ENCODE measurements at places on chromosomes 4 and X.

GRCh38 chr4:8040607-8041006 lies 100.9 kb upstream of the AFAP1 start:
- DNase-seq: no peak

- no peak for DNase-seq
These were observed 34.4 kb upstream of the DEFB131A start for GRCh38 chr4:9409793-9410192.

GRCh38 chr4:34492414-34492813 lies 1751.9 kb downstream of the ARAP2 start:
- no peak for DNase-seq

GRCh38 chrX:40084471-40085101 lies 13.2 kb downstream of the BCOR start:
- no peak for DNase-seq

DNA sequence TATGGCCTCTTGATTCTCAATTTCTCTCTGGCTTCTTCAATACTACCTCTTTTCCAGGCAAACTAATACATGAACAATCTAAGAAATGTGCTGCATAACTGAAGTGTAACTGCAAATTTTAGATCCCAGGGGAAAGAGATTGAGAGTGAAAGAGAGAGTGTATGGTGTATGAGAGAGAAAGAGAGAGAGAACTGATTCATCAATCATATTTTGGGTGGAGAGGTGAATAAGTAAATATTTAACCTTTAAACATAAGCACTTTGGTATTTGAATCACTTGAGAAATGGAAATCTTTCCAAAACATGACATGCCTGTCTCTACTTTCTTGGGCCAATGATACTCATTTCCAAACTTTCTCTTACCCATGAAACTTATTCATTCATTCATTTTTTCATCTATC lies 147.2 kb upstream of the DIPK2B start:
- no peak for DNase-seq

GRCh38 chr4:183306811-183307210 lies 13.3 kb downstream of the CLDN22 start:
- no peak for DNase-seq

DNA sequence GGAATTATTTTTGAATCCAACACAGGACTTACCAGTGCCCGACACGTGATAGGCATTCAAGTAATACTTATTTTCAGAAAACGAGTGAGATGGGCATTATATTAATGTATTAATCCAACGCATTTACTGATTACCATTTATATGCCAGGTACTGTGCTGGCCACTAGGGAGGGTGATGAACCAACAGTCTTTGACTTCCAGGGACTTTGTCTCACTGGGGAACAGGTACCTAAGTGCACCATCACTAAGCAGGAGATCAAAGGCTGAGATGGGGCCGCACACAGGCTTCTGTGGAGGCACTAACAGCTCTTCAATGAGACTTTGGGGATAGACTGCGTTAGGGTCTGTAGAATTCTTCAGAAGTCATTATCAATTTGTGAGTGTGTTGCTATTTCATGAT lies 5.7 kb upstream of the TADA2B start:
- no peak for DNase-seq

DNA sequence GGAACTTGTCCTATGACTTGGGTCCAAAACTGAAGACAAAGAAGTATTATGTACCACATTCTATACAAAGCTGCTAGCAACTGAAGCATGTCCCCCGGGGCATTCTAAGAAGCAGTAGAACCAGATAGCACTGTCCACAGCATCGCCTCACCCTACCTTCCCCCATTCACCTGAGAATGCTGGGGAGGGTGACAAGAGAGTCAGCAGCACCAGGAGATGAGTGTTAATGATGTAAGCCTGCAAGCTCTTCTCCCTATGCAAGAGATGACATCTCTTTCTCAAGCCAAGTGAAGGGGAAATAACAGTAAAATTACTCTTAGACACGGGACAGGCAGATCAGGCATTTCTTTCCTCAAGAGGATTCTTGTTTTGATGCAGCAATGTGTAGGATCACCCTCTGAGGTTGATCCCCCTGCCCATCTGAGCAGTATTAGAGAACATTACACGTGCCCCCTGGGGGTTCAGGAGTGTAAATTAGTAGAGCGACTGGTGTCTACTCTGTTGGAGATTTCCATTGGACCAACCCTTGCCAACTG lies 13.9 kb upstream of the TLR1 start:
- no peak for DNase-seq

DNA sequence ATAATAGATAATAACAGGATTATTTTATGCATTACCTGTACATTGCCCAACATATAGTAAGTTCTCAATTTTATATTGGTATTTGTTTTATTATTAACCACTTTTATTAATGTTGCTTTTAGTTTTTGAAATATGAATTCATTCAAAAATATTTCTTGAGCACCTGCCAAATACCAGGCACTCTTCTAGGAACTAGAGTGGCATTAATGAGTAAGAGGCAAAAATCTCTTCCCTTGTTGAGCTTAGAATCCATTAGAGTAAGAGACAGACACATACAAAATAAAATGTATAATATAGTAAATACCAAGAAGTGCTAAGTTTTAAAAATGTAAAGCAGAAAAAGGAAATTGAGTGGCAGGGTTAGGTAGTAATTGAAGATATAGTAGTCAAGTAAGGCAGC lies 45.8 kb downstream of the TET2 start:
- no peak for DNase-seq

GRCh38 chrX:72026341-72027023 lies 105.2 kb downstream of the RTL5 start:
- peak; percentile 60 for DNase-seq

DNA sequence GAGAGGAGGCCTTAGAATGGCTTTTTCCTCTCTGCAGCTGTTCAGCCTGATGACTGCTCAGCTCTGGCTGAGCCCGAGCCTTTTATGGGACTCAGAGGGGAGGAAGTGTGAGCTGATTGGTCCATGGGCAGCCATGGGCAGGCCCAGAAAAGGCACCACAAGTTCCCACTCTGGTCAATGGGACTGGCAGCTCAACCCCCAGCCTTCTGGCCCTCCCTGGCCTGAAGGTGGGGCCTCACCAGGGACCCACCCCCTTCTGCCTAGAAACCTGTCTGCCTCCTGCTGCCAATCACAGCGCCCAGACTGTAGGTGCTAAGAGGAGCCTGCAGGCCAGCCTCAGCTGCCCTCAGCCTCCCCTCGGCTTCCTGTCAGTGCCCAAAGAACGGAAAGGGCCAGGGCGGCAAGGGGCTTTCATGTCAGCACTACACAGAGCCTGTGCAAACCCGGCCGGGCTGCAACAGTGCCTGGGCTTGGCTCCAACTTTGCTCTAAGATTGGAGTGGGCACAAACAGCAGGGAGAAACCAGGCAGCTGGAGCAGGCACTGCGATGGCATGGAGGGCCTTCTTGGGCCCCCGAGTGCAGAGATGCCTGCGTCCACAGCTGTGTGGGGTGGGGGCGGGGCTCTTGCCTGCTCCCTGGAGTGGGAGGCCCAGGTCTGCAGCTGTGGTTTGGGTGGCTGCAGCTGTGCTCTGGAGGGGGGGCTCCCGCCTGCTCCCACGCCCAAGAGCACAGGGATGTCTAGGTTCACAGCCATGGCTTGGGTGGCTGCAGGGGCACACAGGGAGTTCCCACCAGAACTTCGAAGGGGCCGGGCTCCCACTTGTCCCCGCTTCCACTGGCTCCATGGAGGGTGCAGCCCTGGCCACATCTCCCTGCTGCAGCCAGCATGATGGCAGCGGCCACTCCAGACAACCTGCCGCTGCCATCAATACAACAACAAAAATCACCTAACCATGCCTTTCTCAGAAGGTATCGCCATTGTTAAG lies 92.6 kb downstream of the NXF2 start:
- peak; percentile 59 for DNase-seq

DNA sequence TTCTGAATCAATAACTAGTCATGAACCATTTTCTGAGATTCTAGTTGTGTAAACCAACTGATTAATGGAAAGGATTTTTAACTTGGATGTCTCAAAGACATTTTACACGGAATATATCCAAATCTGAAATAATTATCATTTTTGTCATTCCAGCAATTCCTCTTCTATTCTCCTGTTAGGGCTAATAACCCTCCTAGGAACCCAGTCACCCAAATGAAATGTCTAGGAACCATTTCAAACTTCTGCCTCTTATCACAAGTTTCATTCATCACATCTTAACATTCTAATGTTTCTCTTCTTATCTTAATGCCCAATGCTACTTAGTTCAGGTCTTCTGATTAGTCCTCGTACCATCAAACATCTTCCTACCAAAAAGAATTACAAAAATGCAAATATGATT lies 639.8 kb downstream of the DMD start:
- no peak for DNase-seq

GRCh38 chr4:141706445-141706844 lies 70.1 kb downstream of the IL15 start:
- DNase-seq: no peak

- DNase-seq: no peak
These were observed 1.0 kb upstream of the ACSL1 start for GRCh38 chr4:184826691-184827270.

GRCh38 chr4:95507147-95507546 lies 41.6 kb downstream of the UNC5C start:
- DNase-seq: no peak

DNA sequence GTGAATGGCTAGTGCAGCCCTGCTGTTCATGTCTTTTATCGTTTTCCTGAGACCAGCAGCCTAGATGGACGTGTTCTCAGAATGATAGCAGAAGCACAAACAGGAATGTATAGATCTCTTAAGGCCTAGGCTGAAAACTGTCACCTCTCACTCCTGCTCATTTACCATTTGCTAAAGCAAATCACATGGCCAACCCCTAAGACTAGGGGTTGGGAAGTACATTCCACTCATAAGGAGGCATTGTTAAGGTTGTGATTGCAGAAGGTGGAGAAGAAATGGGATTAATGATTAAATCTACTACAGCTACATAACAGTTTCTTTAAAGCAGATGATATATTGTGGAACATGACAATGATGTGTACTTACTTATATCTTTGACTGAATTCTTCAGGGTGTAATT lies 536.8 kb upstream of the FTHL17 start:
- DNase-seq: no peak

- DNase-seq: no peak
These were observed 145.0 kb downstream of the SOWAHB start for GRCh38 chr4:76752861-76753501.

DNA sequence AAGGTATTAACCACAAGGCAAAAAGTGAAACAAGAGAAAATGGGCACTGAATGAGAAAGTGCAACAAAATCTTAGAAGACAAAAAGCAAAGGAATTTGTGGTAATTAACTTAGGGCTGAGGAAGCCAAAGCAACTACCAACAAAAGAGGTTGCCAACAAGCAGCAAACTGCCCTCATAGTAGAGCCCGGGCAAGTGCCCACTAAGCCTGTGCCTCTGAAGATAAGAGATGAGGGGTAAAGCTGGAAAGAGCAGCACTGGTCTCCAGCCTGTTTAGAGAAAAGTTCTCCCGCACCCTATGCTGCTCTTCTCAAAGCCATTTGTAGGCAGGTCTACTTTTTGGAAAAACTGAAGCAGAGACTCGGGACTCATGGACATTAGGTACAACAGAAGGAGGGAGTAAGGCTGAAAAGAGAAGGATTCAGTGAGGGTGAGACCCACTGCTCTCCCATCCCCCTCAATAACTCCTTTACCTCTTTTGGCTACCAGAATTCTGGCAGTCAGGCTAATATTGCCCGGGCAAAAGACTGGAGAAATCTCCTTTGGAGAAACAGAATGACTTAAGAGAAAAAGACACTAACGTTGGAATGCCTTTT lies 29.6 kb upstream of the KCNE5 start:
- DNase-seq: no peak

GRCh38 chr4:84578540-84579402 lies 4.2 kb upstream of the CDS1 start:
- no peak for DNase-seq

DNA sequence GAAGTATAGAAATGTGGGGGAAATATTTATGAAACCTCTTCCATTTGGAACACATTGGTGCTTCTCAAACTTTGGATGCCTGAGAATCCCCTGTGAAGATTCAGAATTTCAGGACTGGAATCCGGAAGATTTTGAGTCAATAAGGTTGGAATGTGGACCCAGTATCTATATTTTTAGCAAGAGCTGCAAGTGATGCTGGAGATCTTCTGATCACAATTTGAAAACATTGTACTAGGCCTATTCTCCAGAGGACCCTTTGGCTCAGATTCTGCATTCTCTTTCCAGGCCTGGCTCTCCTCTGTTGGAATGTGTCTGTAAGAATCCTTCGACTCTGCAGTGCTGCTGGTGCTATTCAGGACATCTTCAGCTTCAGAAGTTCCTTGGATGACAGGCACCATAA lies 2.4 kb upstream of the PKD2 start:
- no peak for DNase-seq

DNA sequence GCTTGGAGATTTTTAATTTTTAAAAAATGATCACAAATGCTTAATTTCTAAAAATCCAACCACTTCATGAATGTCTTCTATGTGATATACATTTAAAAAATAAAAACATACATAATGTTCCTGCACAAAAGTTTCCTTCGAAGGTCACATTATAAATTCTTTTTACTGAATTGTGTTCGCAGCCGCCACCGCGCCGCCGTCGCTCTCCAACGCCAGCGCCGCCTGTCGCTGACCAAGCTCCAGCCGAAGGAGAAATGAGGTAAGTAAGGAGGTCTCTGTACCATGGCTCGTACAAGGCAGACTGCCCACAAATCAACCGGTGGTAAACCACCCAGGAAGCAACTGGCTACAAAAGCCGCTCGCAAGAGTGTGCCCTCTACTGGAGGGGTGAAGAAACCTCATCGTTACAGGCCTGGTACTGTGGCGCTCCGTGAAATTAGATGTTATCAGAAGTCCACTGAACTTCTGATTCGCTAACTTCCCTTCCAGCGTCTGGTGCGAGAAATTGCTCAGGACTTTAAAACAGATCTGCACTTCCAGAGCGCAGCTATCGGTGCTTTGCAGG lies 48.8 kb upstream of the NEUROG2 start:
- DNase-seq: no peak

GRCh38 chr4:158538911-158539310 lies 17.2 kb downstream of the RXFP1 start:
- no peak for DNase-seq

DNA sequence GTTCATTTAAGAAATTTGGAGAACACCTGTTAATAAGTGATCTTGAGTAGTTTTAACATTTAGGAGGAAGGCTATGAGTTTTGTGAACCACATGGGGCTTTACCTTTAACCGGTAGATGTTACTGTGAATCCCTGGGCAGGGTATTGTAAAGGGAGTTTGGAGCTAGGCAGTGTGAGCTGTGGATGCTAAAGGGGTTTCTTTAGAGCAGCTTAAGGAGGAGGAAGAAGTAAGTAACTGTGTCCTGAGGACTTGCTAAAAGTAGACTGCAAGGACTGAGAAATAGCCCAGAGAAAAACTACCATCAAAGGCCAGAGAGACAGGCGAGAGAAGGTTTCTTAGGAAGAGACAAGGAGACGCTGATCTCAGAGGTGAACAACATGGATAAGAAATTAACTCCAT lies 5.6 kb downstream of the RHOH start:
- DNase-seq: no peak

Data from coronary artery (tissue), 2 donors.